NCI-H748 treated with DMSO at 0.1 percent for 48 hours (cell line): ENCODE measurements at places on chromosomes 13 and 19.

- no peak for DNase-seq
These were observed 18.9 kb upstream of the TFDP1 start for GRCh38 chr13:113565526-113566226.

- DNase-seq = no peak
These were observed 100.1 kb downstream of the DGKH start for GRCh38 chr13:42148538-42148937.

DNA sequence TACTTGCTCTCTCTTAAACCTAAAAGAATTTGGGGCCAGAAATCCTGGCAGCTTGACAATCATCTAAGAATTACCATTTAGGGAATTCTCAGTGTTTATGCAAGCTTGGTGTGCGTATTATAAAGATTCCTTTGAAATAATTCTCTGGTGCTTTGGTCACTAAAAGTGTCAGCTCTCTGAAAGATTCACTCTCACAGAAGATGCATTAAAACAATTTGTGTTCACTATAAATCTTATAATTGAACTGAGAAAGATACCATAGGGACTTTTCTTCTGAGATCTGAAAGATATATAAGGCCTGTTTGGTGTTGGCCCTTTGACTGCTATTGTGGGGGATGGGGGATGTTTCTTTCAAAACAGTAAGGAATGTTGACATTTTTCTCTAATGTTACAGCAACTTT, 27.3 kb downstream of the EPSTI1 start:
- DNase-seq = no peak

DNA sequence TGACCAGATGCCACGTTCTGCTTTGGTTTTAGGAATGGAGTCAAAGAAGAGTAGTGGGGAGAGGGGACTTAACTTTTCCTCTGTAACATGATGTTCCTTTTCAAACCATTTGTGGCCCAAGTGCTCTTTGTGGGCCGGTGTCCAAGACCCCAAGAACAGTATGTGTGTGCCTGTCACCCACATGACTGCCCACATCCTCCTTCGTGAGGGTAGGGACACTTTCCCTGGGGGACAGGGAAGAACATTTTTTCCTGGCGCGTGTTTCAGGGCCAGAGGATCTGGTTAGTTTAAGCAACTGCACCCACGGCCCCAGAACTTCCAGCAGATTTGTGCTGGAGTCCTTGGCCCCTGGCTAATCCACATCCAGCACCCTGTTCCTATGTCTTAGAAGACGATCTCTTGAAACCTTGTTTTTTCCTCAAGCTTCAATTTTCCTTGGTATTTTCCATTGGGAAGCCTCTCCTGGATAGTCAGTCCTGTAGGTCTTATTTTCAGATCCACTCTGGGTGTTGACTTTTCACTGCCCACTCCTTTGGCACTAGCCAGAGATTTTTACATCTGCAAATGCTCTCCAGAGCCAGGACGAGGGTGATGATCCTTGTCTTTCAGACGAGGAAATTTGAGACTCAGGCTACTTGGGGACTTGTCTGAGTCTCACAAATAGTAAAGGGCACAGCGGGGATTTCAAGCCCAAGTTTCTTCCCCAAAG, 10.8 kb upstream of the CCDC97 start:
- DNase-seq = no peak

GRCh38 chr19:53034054-53034453, 10.5 kb upstream of the ERVV-2 start:
- no peak for DNase-seq

GRCh38 chr13:104181526-104182231, 1115.5 kb upstream of the SLC10A2 start:
- no peak for DNase-seq

GRCh38 chr13:22082030-22082429, 411.2 kb downstream of the FGF9 start:
- no peak for DNase-seq
